ENCODE measurements at places on chromosomes 2 and 18.
A peak's percentile ranks its signal among the peaks of the same experiment; 100 is the strongest.

GRCh38 chr2:160440888-160441287 is 52.7 kb downstream of the RBMS1 start:
- DNase-seq, result no peak

- no peak for DNase-seq
Observed at GRCh38 chr2:119219873-119220272, 3.8 kb upstream of the STEAP3 start.

DNA sequence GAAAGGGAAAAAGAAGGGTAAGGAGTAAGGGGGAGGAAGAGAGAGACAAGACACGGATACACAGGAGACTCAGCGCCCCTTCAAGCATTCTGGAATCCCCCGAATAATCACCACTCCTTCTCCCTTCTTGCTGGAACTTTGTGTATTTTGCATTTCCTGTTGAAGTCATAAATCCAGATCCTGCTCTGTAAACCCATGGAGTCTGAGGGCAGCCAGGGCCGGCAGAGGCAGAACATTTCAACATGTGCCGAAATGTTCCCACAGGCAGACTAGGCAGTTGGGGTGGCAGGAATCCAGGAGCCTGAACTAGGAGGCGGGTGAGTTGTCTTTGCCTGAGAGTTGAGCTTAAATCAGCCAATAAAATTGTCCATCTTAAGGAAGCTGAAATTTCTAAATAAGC is 193.1 kb downstream of the SH3RF3 start:
- no peak for DNase-seq

DNA sequence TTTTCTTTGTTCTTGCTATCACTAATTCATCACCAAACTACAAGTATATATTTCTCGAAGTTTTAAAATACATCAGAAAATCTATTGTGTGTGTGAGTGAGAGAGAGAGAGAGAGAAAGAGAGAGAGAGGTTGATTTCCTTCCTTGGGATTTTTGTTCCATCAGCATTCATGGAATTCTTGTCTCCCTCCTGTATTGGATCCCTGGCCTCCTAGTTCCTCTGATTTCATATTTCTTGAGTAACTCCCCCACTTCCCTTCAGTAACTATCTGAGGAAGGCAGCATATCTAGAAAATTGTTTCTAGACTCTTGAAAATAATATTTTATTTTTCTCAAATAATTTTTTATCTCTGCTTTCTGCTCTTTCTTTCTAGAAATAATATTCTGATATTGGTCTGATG is 13.3 kb upstream of the ACTR2 start:
- DNase-seq, result no peak

DNA sequence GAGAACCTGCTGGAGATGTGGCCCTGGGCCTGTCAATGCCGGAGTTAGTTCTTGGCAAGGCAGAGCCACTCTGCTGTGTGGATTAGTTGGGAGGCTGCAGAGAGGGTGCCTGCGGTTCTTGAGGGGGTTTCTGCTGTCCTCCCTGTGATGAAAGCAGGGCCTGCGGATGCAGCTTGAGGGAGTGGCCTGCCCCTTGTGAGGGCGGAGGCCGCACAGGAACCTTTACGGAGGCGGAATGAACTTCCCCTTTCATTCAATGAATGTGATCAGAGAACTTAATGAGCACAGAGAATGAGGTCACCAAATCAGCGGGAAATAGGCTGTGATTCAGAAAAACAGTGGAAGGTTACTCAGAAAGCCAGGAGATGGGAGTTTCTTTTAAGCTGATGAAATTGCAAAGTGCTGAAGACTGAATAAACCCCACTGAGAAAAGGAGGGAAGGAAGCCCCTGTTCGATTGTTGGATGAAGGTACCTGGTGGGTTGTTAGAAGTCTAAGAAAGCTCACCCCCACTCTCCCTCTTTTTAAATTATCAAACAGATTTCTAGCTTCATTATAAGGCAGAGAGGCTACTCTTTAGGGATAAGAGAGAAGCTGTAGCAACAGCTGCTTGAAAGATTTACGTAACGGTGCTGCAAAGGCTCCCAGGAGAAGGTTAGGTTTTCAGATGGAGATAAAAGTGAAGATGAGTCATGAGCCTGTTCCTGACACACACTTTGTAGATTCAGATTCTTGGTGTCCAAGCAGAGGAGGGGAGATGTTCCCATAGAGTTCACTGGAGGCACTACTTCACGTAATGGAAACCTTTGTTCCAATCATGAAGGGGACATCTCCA is 47.4 kb downstream of the VWA3B start:
- peak; percentile 76 for DNase-seq

GRCh38 chr2:109304242-109304641 is 175.2 kb downstream of the SH3RF3 start:
- no peak for DNase-seq

- DNase-seq, result no peak
Observed at GRCh38 chr2:226683196-226683595, 116.4 kb downstream of the IRS1 start.

- DNase-seq, result no peak
Observed at GRCh38 chr2:26570083-26570430, 71.1 kb downstream of the CIB4 start.

DNA sequence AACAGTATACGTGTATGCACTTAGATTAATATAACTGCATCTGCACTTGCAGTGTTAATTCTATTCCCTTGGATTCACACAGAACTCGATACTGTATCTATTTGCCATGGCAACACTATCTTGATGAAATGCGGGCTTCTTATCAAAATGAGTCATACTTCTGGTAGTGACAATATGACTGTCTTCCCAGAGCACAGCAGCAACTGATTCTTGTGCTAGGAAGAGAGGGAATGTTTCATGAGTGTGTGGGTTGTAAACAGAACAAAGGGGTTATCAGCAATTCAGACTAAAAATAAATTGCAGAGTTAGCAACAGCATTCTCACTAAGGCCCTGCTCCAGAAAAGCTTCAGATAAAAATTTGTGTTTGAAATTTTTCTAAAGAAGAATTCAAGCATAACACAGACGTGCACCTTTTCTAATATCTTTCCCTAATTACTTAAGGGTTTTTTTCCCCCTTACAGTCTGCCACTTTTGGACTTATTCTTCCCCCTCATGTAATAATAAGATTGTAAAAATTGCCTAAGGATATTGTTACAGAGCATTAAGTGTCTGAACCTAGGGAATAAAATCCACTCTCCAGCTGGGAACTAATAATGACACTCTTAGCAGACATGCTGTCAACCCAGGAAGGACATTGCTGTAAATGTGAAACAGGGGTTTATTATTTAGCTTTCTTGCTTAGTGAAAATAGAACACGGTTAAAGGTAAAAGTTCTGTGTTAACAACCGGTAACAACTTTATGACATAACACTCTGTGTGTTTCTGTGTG is 99.9 kb upstream of the SLC38A11 start:
- DNase-seq, result no peak

DNA sequence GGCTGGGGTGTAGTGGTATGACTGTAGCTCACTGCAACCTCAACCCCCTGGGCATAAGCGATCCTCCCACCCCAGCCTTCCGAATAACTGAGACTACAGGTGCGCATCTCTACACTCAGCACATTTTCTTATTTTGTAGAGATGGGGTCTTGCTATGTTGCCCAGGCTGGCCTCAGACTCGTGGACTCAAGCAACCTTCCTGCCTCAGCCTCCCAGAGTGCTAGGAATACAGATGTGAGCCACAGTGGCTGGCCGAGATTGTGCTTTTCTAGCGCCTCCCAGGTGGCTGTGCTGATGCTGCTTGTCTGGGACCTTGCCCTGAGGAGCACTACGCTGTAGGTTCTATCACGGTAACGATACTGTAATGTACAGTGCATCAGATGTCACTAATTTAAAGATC is 155.6 kb downstream of the AGAP1 start:
- DNase-seq, result no peak

- no peak for DNase-seq
Observed at GRCh38 chr2:192216336-192216735, 21.6 kb upstream of the TMEFF2 start.

Data from activated T-cell treated with anti-CD3 and anti-CD28 coated beads, Interleukin-2, amount 50 U/mL, for 48 hours (primary cell).